Thyroid gland (tissue), 4 donors: ENCODE measurements at places on chromosomes 1 and 21.

DNA sequence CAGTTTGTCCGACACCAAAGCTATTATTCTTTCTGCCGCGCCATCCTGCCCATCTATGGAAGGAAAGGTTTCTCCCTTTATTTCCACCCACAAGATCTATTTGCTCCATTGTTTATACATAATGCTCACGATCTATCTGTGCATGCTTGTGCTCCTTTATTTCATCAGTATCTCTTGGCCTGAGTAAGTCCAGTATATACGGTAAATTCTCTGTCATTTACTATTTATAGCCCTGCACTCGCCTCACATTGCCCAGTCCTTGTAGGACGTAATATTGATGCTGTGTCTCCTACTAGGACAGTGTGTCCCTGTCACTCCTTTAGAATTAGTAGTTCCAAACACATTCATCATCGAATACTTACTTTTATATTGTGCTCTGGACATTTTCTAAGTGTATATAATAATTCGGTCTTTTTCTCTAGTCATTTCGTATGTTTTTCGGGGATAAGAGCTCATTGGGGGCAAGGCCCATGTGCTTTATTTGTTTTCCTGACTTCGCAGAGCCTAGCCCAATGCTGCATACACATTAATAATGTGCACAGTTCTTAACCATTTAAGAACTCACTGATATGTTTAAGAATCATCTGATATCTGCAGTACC, 3.1 kb upstream of the NID1 start:
- no peak for DNase-seq

DNA sequence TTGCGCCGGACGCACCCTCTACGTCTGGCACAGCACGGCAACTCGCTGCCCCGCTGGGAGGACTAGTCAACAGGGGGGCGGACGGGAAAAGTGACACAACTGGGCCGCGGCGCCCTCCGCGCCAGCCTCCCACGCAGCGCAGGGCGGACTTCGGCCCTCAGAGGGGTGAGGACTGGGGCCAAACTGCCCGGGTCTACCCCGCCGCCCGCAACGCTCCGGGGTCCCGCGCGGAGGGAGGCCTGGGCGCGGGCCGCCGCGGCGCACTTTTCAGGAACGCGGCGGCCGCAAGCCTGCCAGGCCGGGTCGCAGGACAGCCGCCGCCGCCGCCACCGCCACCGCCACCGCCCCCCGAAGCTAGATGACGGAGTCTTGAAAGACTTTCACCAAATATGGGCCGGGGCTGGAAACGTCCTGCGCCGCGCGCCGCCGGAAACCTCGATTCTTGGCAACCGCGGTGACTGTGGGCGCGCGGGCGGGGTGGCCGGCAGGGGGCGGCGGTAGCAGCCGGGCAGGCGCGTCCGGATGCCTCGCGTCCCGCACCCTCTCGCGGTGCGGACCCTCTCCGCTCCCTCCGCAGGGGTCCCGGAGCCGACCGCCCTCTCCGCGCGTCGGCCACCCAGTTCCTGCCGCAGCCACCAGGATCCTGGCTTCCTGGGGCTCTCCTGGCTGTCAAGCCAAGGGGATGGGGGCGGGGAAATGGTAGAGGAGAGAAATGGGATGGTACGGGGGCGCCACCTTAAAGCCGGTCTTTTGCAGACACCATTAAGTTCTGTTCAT, 3.7 kb upstream of the CCN1 start:
- DNase-seq, result peak; percentile 86

GRCh38 chr1:19769211-19769932, 30.3 kb downstream of the TMCO4 start:
- DNase-seq, result no peak

DNA sequence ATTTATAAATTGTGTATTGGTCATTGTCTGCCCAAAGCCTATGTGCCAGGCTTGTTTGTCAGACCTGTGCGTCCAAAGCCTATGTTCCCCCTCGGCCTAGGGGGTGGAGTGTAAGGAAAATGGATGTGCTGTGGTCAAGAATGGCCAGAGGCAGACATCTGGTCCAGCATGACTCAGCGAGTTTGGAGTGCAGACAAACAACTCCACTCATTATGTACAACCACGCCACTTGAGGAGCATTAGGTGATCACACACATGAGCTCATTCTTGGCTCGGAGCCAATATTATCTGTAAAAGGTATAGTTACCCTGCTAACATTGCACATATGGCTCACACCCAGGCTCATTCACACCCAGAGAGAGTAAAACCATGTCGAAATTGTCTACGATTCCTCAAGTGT, 1047.6 kb upstream of the ADGRL4 start:
- peak; percentile 37 for DNase-seq

GRCh38 chr21:18499761-18500376, 96.3 kb upstream of the TMPRSS15 start:
- DNase-seq, result peak; percentile 6

GRCh38 chr1:153627715-153628626, at the start of gene S100A1:
Gene S100A1, plus strand, starts transcription at chr1:153628434. Its CDS starts 2,088 bp downstream, at chr1:153630522.
- peak; percentile 86 for DNase-seq

- DNase-seq, result peak; percentile 27
Measured at GRCh38 chr1:41891199-41891896, 27.4 kb downstream of the HIVEP3 start.

DNA sequence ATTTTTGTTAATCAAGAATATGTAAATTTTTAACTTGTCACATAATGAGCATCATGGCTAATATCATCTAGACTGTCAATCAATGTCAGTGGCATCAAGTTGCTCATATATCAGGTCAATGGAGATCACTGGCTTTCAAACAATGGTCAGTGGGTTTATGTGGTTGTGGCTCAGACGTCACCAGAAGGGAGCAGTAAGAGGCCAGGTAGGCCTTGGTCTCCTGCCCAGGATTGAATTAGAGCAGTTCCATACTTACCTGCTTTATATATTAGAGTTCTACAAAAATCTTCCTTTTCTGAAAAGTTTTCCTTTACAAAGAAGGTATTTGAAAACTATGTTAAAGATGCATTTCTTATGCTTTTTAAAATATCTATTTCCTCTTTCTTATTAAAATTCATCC, 206.3 kb upstream of the B3GALT2 start:
- DNase-seq, result peak; percentile 5

- no peak for DNase-seq
Measured at GRCh38 chr1:61088163-61088974, 6.0 kb downstream of the NFIA start.

- DNase-seq, result no peak
Measured at GRCh38 chr1:116104667-116105066, 6.5 kb upstream of the MAB21L3 start.

DNA sequence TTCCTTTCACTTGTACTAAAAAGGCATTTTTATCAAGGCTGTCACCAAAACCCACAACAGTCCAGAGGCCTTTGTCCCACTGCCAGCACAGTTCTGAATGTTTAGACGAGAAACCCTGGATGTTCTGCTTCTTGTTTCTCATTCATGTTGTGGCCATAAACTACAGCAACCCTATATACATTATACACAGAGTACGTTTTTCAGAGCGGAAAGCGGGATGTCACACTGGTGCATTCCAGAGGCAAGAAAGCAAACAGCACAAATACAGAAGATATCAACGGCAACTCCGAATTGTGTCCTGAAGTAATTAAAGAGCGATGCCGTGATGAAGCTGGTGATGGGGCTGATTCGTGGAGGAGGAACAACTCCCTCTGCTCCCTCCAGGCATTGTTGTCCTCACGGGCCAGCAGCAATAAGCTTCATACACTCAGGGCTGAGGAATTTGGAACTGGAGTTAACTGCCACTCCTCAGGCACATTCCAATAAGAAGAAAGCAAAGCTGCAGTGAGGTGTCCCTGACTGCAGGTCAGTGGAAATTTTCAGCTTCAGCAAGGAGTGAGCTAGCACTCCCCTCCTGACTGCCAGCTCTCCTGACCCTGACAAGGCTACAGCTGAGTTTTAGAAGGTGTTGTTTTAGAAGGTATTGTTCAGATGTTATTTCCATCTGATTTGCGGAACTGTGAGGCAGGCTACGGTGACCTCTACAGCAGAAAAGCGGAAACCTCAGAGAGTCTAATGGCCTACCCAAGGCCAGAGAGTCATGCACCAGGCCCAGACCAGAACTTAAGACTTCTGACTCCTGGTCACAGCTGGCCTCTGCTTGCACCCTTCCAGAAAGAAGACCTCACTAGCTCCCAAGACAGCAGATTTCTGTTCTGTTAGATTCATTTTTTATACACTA, 149.0 kb downstream of the TGFBR3 start:
- DNase-seq, result peak; percentile 82

- DNase-seq, result no peak
Measured at GRCh38 chr1:98732985-98733781, 71.7 kb downstream of the SNX7 start.

DNA sequence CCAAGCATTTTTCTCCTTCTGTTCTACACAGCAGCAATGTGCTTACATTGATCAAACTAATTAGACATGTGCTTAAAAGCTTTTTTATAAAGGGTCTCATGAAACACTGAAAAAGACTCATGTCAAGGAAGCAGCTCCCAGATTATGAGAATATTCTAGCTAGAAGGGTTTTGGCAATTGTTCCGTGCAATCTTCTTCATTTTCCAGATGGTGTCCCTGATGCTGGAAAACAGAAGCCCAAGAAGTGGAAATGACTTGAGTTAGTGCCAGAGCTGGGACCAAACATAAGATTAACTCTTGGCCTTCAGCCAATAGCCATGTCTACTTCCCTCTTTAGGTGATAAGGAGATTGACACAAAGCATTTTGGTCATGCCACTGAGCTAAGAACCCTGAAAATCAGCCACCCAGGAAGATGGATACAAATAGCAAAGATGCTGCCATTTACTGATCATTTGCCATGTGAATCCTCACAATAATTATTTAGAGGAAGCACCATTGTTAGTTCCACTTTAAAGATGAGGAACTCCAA, 110.8 kb downstream of the MATN1 start:
- no peak for DNase-seq

DNA sequence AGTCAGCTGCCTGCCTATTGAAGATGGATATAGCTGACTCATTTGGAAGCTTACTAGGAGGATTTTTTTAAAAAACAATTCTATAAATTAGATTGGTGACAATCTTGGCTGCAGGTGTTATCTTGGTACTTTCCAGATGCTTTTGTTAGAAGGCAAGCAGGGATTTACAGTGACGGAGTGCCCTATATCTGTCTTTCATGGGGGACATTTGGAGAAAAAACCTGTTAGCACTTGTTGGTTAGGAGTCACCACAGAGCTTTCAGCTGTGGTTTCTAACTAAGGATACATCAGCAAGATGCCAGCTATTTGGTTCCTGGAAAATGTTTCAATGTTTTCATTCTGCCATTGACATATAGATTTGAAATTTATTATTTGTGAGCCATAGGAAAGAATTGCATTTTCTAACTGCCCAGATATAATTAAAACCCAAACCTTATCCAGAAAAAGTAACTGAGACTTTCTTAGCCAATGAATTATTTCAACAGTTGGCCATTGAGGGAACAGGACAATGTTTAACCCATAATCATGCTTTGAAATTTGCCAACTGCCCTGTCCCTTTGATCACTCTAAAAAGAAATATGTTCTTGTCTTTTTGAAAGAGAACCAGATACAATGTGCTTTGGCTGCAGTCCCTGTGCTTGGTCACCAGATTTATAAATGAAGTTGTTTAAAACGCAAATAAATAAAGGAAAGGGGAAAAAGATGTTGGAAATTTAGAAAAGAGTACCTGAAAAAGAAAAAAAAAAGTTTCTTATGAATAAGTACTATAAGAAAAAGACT, 761.0 kb upstream of the CXADR start:
- DNase-seq, result no peak

- DNase-seq, result no peak
Measured at GRCh38 chr1:40339420-40340323, 22.6 kb upstream of the COL9A2 start.

- no peak for DNase-seq
Measured at GRCh38 chr1:78619446-78619802, 824 bp upstream of the IFI44L start.

DNA sequence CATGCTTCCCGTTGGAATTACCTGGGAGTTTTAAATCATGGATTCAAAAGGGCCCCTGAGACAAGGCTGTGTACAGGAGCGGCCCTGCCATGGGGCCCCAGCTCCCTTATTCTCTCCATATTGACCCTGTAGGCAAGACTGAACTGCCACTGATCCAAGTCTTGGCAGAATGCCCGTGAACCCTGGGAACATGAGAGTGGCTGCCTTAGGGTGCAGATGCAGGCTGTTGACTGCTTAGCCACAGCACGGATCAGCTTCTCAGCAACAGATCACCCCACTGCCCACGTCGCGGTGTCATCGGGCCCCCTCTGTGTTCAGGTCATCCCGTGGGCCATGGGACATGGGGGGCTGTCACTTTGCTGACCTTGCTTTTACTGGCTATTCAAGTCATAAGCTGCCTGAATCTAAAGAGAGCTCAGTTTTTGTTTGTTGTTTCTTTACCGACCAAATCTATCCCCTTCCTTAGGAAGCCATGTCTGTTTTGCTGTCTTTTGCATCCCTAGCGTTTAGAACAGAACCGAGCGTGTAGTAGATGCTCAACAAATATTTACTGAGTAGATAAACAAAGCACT, 83.4 kb downstream of the MATN1 start:
- no peak for DNase-seq

- DNase-seq, result no peak
Measured at GRCh38 chr1:233631810-233632405, 18.0 kb downstream of the KCNK1 start.

DNA sequence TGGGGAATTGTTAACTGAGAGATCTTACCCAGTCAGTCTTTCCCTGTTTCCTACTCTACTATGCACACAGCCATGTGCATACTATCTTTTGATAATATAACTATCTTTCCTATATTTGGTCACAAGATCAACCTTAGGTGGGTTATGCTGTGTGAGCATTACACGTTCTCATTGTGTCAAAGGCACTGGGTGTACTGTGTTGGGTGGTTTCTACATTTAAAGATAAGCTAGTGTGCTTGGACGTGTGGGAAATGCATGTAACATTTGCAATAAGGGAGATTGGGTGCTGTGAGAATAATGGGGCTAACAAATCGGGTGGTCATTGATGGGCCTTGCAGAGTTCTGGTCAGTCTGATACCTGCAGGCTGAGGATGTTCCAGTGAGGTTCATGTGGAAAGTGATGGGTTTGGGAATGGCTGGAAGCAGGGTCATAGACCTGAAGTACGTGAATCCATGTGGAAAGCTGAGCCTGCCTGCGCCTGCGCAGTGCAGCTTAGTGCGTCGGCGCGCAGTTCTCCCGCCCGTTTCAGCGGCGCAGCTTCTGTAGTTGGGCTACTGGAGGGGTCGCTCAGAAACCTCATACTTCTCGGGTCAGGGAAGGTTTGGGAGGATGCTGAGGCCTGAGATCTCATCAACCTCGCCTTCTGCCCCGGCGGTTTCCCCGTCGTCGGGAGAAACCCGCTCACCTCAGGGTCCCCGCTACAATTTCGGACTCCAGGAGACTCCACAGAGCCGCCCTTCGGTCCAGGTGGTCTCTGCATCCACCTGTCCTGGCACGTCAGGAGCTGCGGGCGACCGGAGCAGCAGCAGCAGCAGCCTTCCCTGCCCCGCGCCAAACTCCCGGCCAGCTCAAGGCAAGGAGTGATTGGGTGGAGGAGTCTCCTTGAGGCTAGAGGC, at the start of gene MSH4:
Gene MSH4, plus strand, starts transcription at position 507 of the 897 bp plus-strand sequence. Its CDS starts 104 bp downstream, at position 611.
- DNase-seq, result no peak
